ENCODE measurements at places on chromosomes 1 and 21.

DNA sequence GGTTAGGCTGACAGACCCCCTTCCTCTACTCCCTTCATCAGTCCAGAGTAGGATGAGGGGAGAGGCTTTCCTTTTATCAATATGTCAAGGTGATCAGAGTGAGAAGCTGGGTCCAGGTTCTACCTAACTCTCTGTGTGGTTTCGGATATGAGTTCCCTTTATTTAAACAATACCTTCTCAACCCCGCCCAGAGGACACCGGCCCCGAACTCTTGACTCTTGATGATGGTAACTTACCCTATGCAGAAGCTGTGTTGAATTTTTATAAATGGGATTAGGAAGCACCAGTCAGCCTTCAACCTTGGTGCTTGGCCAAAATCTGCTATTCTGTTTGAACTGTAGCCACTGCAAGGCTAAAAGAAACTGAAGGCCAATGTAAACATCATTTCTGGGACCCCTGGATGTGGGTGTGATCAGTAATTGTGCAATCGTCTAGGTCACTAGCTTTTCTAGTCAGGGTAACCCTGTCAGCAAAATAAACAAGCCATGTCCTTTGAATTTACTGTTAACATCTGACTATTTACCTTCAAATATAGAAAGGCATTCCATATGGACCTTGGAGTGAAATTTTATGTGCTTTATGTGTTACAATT lies 398.3 kb downstream of the SEC16B start:
- DNase-seq: no peak
- H3K4me1 ChIP-seq: no peaks in the 10 kb centered on the region
- no peaks in the 10 kb centered on the region for H3K27me3 ChIP-seq
- no peaks in the 10 kb centered on the region for H3K36me3 ChIP-seq
- no peak overlapping the region for H3K4me3 ChIP-seq

DNA sequence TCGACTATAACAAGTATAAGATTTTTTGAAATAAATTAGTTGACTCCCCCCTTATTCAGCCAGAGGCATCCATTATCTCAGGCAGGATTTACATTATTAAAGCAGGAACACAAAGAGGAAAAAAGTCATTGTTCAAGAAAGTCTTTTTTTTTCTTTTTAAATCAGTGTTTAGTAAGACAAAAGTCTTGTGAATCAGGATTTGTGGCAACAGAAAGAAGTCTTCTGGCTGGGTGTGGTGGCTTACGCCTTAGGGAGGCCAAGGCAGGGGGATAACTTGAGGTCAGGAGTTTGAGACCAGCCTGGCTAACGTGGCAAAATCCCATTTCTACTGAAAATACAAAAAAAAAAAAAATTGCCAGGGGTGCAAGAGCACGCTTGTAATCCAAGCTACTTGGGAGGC lies 505.5 kb downstream of the LMO4 start:
- H3K4me3 ChIP-seq: no peak overlapping the region
- H3K27me3 ChIP-seq: peaks cover 11% of the 10 kb centered on the region
- DNase-seq: no peak
- no peak overlapping the region for H3K27ac ChIP-seq

- no peak overlapping the region for H3K4me3 ChIP-seq
- H3K36me3 ChIP-seq: peaks cover 2% of the 10 kb centered on the region
- H3K27ac ChIP-seq: no peak overlapping the region
- peaks cover 35% of the 10 kb centered on the region for H3K27me3 ChIP-seq
- DNase-seq: no peak
- peaks cover 9% of the 10 kb centered on the region for H3K4me1 ChIP-seq
Measured at GRCh38 chr1:26961826-26962225, 1.6 kb upstream of the KDF1 start.

DNA sequence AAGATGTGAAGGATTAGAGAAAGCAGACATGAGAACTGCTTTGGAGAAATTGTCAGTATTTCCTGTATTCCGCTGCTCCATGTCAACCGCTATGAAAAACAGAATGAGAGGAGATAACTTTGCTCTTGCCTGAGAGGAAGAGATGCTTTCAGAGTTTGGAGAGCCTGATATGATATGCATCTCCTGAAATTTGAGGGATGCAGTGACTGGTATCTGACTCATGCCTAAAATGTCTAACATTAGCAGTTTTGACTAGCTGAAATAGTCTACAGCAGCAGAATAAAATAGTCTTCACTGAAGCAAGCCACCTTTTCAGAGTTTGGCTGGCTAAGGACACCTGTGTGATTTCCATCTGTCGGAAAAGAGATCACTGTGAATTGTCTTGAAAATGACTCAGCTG lies 165.8 kb upstream of the LRRC7 start:
- H3K4me1 ChIP-seq: no peaks in the 10 kb centered on the region
- H3K27me3 ChIP-seq: no peaks in the 10 kb centered on the region
- H3K36me3 ChIP-seq: no peaks in the 10 kb centered on the region
- no peak overlapping the region for H3K4me3 ChIP-seq
- DNase-seq: no peak
- H3K27ac ChIP-seq: no peak overlapping the region

DNA sequence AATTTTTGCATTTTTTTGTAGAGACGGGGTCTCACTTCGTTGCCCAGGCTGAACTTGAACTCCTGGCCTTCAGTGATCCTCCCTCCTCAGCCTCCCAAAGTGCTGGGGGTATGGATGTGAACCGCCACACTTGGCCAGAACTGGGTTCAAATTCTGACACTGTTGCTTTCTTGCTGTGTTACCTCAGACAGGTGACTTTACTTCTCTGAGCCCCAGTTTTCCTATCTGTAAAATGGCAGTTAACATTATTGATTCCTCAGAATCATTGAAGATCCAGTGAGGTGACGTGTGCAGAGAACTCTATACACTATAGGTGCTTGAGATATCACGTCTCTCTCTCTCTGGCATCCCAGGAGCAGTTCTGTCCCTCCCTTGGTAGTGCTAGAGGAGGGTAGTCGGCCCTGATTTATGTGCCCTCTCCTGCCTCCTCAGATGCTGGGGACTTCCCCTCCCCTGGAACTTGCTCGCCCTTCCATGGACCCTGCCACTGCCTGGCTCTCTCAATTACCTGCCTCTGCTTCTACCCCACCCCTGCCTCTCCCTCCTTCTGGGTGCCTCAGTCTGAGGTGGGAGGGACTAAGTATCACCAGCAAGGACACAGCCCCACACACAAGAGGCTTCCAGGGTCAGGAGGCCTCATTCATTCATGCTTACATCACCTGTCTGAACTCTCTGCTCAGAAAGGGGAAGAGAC lies 2.8 kb upstream of the HPCA start:
- peaks cover 3% of the 10 kb centered on the region for H3K4me1 ChIP-seq
- H3K4me3 ChIP-seq: no peak overlapping the region
- H3K27ac ChIP-seq: no peak overlapping the region
- H3K27me3 ChIP-seq: peaks cover 49% of the 10 kb centered on the region
- peaks cover 2% of the 10 kb centered on the region for H3K36me3 ChIP-seq

DNA sequence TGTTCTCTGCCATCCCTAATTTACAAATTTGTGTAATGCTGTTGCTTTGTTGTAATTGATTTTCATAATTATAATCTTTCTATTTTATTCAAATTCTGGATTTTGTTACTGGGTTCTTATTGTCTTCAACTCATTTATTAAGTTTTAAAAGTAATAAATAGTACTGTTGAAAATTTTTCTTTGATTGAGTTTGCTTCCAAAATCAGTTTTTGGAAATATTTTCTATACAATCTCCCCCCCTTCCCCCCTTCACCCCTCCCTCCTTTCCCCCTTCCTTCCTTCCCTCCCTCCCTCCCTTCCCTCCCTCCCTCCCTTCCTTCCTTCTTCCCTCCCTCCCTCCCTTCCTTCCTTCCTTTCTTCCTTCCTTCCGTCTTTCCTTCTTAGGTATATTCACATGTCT lies 6.0 kb upstream of the TMPRSS15 start:
- H3K36me3 ChIP-seq: no peaks in the 10 kb centered on the region
- H3K4me3 ChIP-seq: no peak overlapping the region
- no peak for DNase-seq

GRCh38 chr1:29590583-29591565 lies 354.6 kb downstream of the PTPRU start:
- H3K36me3 ChIP-seq: no peaks in the 10 kb centered on the region
- peaks cover 30% of the 10 kb centered on the region for H3K27me3 ChIP-seq
- no peak overlapping the region for H3K27ac ChIP-seq
- no peak for DNase-seq
- H3K4me1 ChIP-seq: no peaks in the 10 kb centered on the region
- no peak overlapping the region for H3K4me3 ChIP-seq

GRCh38 chr1:202291961-202292712 lies 49.6 kb downstream of the UBE2T start:
- H3K36me3 ChIP-seq: peaks cover 5% of the 10 kb centered on the region
- peaks cover 15% of the 10 kb centered on the region for H3K4me1 ChIP-seq
- H3K27me3 ChIP-seq: peaks cover 27% of the 10 kb centered on the region
- no peak for DNase-seq
- H3K4me3 ChIP-seq: no peak overlapping the region

DNA sequence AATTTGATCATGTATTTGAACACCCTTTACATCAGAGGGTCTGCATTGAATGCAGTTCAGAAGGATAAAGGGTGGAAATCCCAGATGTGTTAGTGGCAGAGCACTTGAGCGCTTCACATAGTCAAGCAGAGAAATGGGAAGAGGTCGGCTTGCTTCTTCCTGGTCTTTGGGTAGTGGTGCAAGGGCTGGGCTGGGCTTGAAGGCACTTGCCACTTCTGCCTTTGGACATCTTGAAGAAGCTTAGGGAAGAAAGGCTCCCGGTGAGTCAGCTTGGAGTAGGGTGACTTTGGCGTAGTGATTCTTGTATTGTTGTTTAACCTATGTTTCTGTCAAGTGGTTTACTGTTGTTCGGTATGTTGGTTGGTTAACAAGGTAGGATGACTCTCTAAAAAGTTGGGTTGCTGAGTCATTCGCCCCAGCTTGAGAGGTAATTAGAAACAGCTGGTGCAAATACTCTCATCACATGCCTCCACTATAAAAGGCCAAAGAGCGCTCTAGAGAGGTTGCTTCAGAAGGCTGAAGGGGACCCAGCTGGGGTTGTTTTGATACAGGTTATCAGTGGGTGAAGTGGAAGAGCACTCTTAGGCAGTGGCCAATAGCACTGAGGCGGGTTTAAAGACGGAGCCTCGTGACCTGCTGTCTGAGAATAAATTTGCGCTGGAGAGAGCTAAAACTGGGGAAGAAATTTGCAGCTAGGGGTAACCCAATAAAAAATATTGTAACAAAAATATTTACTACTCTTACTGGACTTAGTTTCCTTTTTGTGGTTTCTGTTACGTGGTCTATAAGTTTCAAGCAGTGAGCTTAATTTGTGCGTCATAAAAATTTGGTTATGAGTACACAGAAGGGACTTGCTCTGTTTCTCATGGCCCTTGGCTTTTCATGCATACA lies 1.4 kb downstream of the BACH1 start:
- H3K27me3 ChIP-seq: no peaks in the 10 kb centered on the region
- peak overlapping the region; percentile 96 for H3K27ac ChIP-seq
- H3K4me3 ChIP-seq: peak overlapping the region; percentile 93
- H3K36me3 ChIP-seq: no peaks in the 10 kb centered on the region
- H3K4me1 ChIP-seq: peaks cover 44% of the 10 kb centered on the region

GRCh38 chr1:93435443-93435842 lies 12.5 kb upstream of the FNBP1L start:
- no peak for DNase-seq
- no peak overlapping the region for H3K4me3 ChIP-seq
- H3K36me3 ChIP-seq: no peaks in the 10 kb centered on the region
- peaks cover 3% of the 10 kb centered on the region for H3K4me1 ChIP-seq

DNA sequence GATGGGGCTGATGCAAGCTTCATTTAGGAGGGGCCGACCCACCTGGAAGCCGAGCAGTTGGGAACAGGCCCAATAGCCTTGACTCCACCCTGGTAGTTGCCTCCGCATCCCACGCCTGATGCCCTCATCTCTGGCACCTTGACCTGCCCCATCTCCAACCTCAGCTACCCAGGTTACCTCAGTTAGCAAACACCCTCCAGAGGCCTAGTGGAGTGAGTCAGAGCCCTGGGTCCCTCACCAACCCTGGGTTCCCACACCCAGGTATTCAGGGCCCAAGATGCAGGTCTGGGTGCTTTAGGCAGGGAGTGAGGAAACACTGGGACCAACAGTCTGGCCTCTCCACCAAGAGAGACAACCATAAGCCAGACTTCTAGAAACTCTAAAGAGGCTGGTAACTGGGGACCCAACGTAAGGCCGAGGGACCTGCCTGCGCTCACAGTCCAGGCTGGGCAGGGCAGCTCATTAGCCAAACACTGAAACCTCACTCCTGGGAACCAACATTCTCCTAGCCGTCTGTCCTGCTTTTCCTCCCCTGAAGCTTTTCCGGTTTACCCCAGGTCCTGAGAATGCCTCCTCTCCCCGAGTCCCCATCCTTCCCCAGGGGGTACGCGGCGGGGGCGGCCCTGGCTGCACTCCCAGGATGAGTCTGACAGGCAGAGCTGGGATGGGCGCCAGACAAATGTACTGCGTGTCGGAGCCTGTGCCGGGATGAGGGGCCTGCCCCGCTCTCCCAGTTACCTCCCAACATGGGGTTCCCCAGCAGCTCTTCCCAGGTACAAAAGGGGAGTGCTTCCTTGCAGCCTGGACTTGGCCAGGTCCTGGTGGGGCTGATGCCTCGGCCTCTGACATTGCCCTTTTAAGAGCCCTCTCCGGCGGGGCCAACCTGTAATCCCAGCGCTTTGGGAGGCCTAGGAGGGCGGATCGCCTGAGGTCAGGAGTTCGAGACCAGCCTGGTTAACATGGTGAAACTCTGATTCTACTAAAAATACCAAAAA lies 8.9 kb upstream of the CELSR2 start:
- H3K36me3 ChIP-seq: no peaks in the 10 kb centered on the region
- no peak for DNase-seq

DNA sequence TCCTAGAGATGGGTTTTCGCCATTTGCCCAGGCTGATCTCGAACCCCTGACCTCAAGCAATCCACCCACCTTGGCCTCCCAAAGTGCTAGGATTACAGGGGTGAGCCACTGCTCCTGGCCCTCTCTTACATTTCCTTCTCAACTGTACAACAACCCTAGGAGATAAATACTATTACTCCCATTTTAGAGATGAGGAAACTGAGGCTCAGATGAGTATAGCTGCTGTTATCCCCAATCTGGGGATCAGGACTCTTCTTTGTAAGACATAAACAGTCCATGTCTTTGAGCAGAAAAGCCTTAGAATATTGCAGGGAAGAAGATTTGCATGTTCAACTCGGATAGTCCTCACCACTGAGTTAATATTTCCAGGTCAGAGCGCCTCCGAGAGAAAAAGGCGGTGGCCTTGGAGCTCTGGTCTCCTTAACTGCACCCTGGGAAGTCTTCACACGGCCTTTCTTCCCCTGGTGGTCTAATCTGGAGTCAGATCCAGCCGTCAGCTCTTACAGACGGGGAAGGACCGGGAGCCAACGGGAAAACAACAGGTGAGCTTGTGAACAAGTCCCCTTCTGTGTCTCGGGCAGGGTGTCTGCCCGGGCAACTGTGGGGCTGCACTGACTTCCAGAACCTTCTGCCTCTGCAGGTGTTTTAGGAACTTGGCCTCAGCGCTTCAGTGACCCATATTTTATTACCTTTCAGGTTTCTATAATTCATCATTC lies 5.9 kb upstream of the OLIG1 start:
- DNase-seq: no peak
- H3K4me3 ChIP-seq: no peak overlapping the region
- H3K27ac ChIP-seq: no peak overlapping the region
- H3K36me3 ChIP-seq: peaks cover 9% of the 10 kb centered on the region
- H3K27me3 ChIP-seq: peaks cover 83% of the 10 kb centered on the region
